NCI-H2029 treated with DMSO at 0.1 percent for 48 hours (cell line): ENCODE measurements at places on chromosomes 5 and 9.

- no peak for DNase-seq
Measured at GRCh38 chr9:124217836-124218437, 39.8 kb upstream of the NEK6 start.

DNA sequence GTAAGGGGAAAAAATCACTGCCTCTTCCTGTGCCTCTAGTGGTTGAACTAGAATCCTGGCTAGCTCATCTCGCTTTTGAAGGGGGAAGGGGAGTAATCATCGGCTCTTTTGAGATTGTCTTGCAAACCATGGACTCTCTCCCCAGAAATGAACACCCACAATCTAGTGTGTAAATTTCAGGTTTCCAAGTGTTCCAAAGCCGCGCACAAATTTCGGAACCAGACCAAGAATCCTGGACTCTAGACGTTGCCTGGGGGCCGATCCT is 4.9 kb upstream of the FOXE1 start:
- no peak for DNase-seq

DNA sequence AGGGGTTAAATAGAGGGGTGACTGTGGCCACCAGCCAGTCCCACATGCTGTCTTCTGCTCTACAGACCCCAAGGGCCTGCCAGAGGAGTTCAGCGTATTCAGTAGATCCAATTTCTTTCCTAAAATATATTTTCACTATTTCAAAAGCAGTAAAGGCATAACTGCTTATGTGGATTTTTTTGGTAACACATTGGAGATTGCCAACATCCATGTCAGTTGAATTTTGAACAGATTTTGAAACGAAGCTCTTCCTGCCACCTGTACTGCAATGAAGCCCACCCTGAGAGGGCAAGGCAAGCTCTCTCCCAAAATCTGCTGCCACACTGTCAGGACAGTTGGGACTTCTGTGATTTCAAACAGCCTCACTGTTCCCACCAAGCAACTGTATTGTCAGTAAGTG is 37.1 kb upstream of the SARDH start:
- no peak for DNase-seq

GRCh38 chr5:115686051-115686737 is 60.4 kb upstream of the TMED7 start:
- no peak for DNase-seq

- DNase-seq, result no peak
Measured at GRCh38 chr9:134150557-134151214, 13.7 kb downstream of the RNU6ATAC start.

DNA sequence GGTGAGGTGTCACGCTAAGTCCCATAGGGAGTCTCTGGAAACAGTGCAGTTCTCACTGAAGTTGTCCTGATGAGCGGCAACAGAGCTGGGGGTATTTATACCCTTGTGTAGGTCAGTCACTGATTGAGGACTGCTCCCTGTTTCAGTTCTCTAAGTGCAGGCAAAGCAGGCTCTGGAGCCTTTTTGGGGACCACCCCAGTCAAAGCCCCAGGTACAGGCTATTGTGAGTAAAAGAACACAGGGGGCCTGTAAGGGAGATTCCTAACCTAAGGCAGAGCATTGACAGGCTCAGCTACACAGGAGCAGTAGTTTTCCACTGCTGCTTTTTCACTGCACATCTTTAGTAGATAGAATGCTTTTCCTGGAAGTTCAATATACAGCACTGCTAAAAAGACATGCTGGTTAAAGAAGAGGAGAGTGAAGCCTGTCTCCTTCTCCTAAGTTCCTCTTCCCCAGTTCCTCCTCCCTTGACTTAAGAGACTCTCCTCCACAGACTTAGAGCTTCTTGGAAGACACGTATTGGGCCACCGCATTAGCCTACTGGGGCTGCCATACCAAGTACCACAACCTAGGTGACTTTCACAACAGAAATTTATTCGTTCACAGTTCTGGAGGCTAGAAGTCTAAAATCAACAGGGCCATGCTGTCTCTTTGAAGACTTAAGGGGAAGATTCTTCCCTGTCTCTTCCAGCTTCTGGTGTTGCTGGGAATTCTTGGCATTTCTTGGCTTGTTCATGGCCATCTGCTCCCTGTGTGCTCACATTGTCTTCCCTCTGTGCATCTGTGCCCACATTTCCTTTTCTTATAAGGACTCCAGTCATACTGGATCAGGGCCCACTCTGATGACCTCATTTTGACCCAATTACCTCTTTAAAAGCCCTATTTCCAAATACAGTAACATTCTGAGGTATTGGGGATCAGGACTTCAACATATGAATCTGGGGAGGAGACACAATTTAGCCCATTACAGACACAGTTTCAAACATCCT is 221.0 kb downstream of the ESM1 start:
- DNase-seq, result no peak

DNA sequence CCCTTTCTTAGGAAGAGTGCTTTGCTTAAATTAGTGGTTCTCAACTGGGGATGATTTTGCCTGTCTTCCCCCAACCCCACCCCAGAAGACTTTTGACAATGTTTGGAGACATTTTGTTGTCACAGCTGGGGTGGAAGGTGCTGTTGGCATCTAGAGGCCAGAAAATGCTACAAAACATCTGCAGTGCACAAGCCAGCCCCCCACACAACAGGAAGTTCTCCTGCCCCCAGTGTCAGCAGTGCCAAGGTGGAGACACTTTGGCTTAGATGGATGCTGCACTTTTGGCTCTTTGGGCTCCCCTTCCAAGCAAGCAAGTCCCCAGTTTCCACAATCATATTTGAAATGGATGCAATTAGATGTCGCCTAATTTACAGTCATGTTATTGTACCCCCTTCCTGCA is 2.7 kb downstream of the HEMGN start:
- no peak for DNase-seq

- DNase-seq, result no peak
Measured at GRCh38 chr5:31537851-31538250, 5.8 kb downstream of the C5orf22 start.

- no peak for DNase-seq
Measured at GRCh38 chr9:135828656-135829055, 78.7 kb downstream of the CAMSAP1 start.

DNA sequence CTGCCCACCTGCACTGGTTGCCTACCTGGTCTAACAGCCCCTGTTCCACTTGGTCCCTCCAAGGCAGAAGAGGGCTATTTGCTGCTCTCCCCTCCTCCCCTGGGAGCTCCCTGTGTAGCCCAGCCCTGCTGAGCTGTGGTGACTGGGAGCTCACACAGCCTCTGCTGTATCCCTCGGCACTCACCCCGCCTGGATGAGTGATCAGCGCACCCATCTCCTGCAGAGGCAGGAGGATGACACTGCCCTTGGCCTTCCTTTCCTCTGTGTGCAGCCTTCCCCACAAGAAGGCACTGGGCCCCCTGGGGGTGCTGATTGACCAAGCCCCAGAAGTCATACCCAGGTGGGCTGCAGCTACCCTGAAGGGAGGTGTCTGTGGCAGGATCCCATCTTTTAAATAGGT is 134.2 kb downstream of the ADAMTS2 start:
- no peak for DNase-seq
